ENCODE measurements at places on chromosomes 2 and 18. TPM values are rescaled to one million over a fixed set of nuclear protein-coding genes. Genes with fewer than 3 reads are reported as not detected.

The MYO7B gene
- 20.0 TPM for polyA plus RNA-seq

The SPDYA gene
- polyA plus RNA-seq, result 3.7 TPM

The NLRC4 gene
- polyA plus RNA-seq, result 1.0 TPM

DNA sequence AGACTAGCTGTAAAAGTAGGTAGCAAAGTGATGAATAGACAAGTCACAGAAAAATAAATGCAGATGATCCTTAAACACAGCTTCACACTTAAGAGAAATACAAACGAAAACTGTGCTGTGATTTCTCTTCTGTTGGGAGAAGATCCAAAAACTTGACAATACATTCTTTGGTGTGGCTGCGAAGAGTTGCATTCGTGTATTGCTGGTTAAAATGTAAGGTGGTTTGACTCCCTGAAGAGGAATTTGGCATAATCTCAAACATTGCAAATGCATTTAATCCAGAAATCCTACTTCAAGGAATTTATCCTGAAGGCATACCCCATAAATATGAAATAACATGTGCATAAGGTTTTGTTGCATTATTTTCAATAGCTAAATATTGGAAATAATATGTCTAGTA lies 7.1 kb downstream of the CCNYL1 start:
- H3K4me1 ChIP-seq, result no peaks in the 10 kb centered on the region
- no peak overlapping the region for H3K4me3 ChIP-seq
- no peak for DNase-seq
- H3K27ac ChIP-seq, result no peak overlapping the region
- peaks cover 2% of the 10 kb centered on the region for H3K36me3 ChIP-seq

- H3K27me3 ChIP-seq, result no peaks in the 10 kb centered on the region
- peaks cover 17% of the 10 kb centered on the region for H3K4me1 ChIP-seq
- no peak overlapping the region for H3K4me3 ChIP-seq
- no peak overlapping the region for H3K27ac ChIP-seq
Observed at GRCh38 chr2:128557831-128558241, 239.2 kb upstream of the HS6ST1 start.

- H3K27ac ChIP-seq, result no peak overlapping the region
- DNase-seq, result no peak
- no peaks in the 10 kb centered on the region for H3K36me3 ChIP-seq
- H3K27me3 ChIP-seq, result no peaks in the 10 kb centered on the region
- H3K4me1 ChIP-seq, result peaks cover 5% of the 10 kb centered on the region
Observed at GRCh38 chr2:200300638-200301314, 5.7 kb upstream of the SPATS2L start.
